NCI-H1092 treated with DMSO at 0.1 percent for 48 hours (cell line): ENCODE measurements at places on chromosomes 2 and 18.

GRCh38 chr2:144459937-144460336 is 60.0 kb downstream of the ZEB2 start:
- DNase-seq, result no peak

DNA sequence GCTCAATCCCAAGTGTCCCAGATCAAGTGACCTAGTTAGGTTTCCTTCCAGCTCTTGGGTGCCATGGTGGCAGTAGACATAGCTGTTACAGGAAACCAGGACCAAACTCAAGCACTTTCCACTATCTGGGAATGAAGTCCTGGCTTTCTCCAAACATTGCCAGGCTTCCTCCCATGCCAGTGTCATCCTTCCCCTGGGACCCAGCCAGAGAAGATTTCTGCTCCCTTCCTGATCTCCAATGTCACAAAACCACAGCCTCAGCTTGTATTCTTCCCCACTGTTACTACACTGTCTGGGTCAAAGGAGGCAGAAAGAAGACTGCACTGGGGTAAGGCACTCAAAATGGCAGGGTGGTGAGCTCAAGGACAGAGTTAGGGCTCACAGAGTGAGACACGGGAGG is 347.1 kb downstream of the TNS1 start:
- DNase-seq, result no peak

GRCh38 chr2:215540658-215541057 is 104.8 kb upstream of the FN1 start:
- no peak for DNase-seq

DNA sequence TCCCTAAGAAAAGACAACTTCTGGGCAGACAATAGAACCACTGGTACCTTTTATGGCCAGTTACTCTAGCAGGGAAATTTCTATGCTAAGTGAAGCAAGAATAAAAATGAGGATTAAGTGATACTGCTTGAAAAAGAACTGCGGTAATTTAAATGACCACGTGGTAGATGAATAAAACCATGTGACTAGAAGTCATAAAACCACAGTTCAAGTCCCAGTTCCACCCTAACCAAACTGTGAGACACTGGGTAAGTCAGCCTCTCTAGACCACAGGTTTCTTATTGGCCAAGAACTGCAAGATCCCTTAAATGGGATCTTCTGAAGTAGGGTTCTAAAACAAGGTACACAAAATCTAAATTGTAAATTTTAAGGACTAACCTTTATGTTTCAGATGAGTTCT is 12.7 kb downstream of the TMEM237 start:
- DNase-seq, result no peak

- no peak for DNase-seq
These were observed 75.3 kb downstream of the STPG4 start for GRCh38 chr2:47079515-47080412.

GRCh38 chr2:134718023-134718816 is 580 bp downstream of the TMEM163 start:
- peak; percentile 31 for DNase-seq

GRCh38 chr2:42214669-42215068 is 45.5 kb downstream of the EML4 start:
- DNase-seq, result no peak

GRCh38 chr2:190789074-190790004 is 91.3 kb upstream of the GLS start:
- no peak for DNase-seq

DNA sequence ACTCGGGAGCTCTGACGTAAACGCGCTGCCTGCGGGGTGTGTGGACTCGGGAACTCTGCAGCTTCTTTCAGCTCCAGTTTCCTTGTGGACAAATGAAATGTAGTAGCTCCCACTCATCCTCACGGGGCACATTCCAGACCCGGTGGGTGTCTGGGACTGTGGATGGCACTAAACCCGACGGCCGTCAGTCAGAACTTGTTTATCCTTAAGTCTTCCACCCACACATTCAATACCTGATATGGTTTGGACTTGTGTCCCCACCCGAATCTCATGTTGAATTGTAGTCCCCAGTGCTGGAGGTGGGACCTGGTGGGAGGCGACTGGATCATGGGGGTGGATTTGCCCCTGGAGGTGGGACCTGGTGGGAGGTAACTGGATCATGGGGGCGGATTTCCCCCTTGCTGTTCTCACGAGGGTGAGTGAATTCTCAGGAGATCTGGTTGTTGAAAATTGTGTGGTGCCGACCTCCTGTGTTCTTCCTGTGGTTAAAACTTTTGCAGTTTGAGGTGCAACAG is 81.2 kb upstream of the SNTG2 start:
- DNase-seq, result no peak

GRCh38 chr2:45728458-45728942 is 77.0 kb downstream of the PRKCE start:
- no peak for DNase-seq

DNA sequence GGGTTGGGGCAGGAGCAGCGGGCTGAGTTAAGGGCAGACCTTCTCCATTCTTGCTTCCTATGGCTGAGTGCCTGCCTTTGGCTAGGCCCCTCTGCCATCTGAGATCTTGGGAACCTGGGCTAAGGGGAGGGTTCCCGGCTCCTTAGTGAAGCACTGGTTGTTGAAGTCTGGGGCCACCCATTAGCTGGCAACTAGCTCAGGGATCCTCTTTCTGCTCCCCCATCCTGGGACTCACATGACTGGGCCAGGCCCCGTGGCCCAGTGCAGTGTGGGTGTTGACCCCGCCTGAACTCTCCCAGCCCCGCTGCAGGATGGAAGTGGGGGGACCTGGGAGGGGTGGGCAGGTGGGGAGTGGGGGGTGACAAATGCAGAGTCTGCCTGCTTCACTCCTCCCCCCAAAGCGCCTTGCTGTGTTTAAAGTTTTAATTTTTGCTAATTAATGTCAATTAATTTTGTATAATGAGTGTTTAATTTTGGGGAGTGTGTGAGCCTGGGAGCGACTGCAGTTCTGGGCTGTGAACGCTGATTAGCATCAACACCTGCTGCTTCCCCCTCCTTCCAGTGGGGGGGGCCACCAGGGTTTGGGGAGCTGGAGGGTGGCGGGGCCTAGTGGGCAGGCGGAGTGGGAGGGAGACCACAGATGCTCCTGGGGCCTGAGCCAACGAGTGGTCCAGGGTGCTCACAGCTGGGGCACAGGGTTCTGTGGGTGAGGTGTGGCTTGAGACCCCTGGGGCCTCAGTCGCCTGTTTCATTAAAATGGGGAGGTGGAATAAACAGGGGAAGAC is 55.2 kb downstream of the EMX1 start:
- no peak for DNase-seq

- no peak for DNase-seq
These were observed 56.3 kb downstream of the FMNL2 start for GRCh38 chr2:152391318-152391717.

- no peak for DNase-seq
These were observed 426.1 kb upstream of the FANCL start for GRCh38 chr2:58667137-58667774.

- no peak for DNase-seq
These were observed 13.0 kb downstream of the SATB2 start for GRCh38 chr2:199444749-199445148.

- no peak for DNase-seq
These were observed 49.8 kb downstream of the FAM168B start for GRCh38 chr2:131043199-131044074.

DNA sequence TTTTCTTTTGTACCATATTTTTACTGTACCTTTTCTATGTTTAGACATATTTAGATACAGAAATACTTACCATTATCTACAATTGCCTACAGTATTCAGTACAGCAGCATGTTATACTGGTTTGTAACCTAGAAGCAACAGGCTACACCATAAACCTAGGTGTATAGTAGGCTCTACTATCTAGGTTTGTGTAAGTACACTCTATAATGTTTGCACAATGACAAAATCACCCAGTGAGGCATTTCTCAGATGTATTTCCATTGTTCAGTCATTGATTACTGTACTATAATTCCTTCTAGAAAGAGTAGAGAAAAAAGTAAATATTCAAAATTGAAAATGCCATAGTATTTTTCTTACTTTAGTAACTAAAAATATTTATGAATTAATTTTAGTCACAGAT is 490.1 kb upstream of the REG3G start:
- no peak for DNase-seq

GRCh38 chr2:150350500-150350899 is 137.0 kb downstream of the RND3 start:
- DNase-seq, result no peak

- DNase-seq, result no peak
These were observed 126.6 kb downstream of the NOL4 start for GRCh38 chr18:34098109-34098508.

DNA sequence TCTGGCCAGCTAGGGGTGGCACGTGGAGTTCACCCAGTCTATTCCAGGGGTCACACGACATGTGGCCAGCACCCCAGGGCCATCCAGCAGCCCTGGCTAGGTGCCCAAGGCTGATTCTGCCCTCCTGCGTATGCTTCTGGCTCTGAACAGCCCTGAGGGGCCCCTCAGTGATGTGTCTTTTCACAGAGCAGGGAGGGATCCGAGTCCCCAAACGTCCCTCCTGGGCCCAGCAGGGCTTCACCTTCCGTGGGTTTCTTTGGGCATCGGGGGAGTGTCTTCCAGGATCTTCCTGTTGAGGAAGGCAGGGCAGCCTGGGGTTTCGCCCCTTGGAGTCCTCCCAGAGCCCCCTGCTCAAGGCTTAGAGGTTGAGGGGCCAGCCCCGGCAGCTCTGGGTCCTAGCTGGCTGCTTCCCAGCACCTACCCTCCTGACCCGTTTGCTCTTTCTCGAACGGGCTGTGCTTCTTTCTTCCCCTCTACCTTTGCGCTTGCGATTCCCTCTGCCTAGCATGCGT is 165.9 kb downstream of the DYSF start:
- no peak for DNase-seq

DNA sequence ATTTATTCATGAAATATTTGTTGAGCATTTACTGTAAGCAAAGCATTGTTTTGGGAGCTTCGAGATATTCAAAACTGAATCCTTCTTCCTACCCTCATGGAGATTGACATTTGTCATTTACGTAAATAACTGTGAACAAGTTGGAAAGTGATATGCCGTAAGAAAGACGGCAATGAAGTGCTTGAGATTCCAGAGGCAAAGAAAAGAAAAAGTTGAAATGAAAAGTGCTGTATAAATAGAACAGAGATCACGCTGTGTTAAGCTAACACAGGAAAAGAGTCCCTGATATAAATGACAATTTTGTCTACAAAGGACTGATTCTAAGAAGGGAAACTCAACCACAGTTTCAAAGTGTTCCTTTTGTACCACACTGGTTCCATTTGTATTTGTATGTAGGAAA is 1.8 kb downstream of the CHRNA1 start:
- no peak for DNase-seq

DNA sequence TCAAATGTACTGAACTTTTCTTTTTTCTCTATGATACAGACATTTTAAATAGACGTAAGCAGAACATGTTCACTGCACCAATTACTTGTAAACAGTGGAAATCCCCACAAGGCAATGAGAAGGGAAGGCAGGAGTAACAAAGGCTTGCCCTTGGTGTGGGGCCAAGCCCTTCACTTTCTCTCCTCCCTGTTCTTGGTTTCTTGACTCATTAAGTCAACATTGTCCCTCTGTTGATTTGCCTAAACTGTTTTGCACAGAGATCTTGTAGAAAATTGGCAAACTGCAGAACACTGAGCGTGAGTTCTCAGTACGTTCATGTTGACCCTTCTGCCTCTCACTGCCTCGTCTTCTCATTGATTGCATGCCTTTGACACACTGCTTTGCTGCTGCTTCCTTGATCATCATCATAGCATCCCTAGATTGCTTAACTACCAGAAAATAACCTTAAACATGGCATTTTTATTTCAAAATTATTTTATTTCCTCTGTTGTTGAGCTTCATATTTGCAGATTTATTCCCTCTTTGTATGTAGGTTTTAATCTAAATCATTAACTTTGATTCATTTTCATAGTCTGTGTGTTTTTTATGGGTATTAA is 257.7 kb downstream of the PTGR3 start:
- peak; percentile 27 for DNase-seq

- DNase-seq, result no peak
These were observed 171.2 kb downstream of the FBXO15 start for GRCh38 chr18:73976433-73976832.

DNA sequence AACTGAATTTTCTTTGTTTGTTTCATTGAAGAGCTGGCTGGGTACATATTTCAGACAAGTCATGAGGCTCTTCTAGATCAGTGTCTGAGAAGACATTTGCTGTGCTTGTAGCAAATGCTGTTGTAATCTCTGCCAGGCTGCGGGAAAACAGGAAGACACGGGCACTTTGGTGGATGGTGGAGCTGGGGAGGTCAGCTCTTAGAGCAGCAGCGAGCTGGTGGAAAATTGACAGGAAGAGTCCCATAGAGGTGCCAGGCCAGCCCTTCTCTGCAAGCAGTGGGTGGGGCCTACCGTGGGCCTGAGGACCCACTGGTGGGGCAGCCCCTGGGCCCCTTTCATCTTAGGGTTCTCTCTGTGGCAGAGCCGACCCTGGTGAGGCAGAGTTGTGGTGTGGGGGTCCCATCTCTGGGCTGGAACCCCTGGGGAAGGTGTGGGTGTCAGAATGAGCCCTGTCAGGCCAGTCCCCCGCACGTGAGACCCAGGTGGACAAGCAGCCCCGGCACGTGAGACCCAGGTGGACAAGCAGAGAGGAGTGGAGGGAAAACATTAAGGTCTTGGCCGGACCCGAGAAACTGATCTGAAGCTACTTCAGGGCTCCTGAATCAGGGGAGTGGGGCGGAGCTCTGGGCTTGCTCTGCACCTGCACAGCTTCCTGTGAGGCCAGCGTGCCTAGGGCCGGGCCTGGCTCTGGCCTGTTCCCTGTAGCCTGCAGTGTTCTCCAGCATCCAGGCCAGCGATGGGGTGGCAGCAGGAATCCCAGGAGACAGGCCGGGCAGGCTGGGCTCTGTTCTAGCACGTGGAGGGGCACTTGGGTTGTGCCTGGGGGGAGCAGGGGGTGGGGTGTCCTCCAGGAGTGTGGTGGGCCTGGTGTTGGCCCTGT is 273.5 kb upstream of the HDAC4 start:
- DNase-seq, result no peak

DNA sequence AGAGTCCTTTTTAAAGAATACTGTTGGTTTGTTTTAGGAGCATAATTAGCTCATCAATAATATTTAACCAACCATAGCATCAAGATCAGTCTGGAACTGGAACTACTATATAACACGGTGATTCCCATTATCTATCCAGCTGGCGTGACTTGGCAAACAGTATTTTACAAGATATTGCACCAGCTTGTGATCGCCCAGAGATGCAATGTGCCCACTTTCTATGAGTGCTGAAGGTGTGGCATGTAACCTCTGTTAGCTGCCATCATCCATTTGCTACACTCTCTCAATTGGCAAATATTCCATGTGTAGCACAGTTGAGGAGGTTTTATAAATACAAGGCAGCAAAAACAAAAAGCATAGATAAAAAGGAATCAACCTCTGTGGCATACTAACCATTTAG is 64.9 kb downstream of the FIGN start:
- DNase-seq, result peak; percentile 40

- peak; percentile 40 for DNase-seq
These were observed 1.5 kb downstream of the DLX2 start for GRCh38 chr2:172100935-172101820.

DNA sequence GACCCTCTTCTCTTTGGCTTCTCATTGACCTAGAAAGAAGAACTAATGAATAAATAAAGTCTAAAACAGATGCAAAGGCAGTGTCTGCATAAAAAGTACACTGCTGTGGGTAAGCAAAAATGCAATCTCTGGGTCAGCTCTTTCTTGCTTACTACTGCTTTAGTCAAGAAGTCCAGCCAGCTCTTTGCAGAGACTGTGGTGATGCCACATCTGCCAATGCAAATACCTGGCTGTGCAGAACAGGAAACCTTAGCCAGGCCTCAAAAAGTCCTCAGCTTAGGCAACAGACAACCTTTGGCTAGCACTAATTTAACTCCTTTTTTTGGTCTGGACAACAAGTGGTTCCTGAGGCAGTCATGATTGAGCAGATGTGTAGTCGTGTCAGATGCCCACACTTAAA is 73.6 kb upstream of the RND3 start:
- no peak for DNase-seq
